T-helper 1 cell (primary cell): ENCODE measurements at places on chromosomes 1 and 21.

DNA sequence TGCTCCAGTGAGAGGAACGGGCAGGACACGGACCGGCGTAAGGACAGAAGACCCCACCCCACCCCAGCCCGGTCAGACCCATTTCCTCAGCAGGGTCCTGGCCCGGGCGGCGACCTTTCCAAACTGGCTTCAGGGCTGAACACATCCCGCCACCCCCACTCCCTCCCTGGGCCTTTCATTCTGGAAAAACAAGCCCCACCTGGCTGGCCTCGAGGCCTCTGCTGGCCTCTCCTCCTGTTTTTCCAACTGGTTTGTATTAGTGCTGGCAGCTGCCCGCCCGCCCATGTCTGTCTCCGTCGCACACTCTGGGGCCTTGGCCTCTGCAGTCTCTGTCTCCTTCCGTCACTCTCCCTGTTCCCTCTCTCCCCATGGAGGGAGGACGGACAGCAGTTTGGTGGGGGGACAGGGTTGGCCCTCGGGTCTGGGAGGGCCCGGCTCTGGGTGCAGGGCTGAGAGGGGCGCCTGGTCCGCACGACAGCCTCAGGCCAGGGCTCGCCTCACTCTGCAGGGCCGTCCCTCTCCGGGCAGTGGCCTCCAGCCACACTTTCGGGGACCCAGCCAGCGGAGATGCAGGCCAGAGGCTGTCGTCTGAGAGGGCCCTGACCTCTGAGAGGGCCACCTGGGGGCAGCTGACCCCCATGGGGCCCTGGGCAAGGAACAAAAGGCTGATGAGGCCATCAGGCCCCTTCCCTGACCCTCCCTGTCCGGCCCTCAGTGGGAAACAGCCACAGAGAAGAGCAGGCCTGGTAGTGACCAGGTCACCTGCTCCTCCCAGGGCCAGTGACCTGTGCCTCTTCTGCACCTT, 1.5 kb upstream of the MXRA8 start:
- DNase-seq, result no peak

DNA sequence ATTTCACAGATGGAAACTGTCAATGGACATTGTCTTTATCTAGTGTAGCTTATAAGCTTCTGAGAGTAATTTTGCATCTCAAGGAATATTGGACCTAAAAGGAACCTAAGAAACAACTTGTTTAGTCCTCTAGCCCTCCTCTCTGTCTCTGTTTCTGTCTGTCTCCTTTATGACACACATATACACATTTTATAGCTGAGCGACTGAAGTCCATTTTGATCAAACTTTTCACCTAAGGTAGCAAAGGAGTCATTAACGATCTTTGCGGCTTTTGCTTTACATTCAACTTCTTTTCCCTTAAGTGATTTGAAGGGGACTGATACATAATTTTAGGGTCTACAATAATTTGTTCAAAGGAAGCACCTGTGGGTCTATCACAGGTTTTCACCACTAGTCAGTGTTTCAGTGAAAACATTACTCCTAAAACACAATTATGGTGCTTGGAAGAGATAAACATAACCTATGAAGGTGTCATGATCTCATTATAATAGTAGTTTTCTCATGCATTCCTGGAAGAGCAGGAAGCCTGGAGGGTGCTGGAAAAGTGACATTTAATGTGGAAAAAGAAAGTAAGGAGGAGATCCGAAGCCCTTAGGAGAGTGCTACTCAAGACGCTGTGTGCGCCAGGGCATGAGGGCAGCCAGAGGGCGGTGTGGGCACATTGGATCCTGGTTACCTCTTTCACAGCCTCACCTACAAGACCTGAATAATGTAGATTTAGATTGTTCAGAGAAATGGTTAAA, 248.6 kb downstream of the DNM3 start:
- DNase-seq, result peak; percentile 17

- DNase-seq, result no peak
Observed at GRCh38 chr1:12760256-12760795, 13.2 kb upstream of the PRAMEF12 start.

GRCh38 chr1:7229186-7229585, 443.9 kb downstream of the CAMTA1 start:
- no peak for DNase-seq

GRCh38 chr1:201089596-201089995, 22.6 kb downstream of the CACNA1S start:
- DNase-seq, result no peak

GRCh38 chr1:228848406-228848805, 113.1 kb downstream of the RHOU start:
- DNase-seq, result no peak

GRCh38 chr1:199041173-199041914, 402.5 kb downstream of the PTPRC start:
- DNase-seq, result peak; percentile 98

DNA sequence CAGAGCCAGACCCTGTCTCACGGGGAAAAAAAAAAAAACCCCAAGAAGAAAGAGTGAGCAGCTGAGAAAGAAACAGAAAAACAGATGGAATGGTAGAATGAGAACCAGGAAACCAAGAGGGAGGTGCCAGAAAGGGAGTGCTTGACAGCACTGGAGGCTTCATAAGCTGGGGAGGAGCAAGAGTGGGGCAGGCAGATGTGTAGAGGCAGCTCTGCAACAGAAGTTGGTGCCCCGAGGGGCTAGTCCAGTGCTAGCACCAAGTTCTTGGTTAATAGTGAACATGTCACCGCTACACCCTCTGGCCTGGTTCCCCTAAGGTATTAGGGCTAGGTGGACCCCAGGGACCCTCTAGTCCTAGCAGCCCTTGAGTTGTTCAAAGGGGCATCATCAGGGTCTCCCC, 98.0 kb downstream of the TGFBR3 start:
- no peak for DNase-seq

DNA sequence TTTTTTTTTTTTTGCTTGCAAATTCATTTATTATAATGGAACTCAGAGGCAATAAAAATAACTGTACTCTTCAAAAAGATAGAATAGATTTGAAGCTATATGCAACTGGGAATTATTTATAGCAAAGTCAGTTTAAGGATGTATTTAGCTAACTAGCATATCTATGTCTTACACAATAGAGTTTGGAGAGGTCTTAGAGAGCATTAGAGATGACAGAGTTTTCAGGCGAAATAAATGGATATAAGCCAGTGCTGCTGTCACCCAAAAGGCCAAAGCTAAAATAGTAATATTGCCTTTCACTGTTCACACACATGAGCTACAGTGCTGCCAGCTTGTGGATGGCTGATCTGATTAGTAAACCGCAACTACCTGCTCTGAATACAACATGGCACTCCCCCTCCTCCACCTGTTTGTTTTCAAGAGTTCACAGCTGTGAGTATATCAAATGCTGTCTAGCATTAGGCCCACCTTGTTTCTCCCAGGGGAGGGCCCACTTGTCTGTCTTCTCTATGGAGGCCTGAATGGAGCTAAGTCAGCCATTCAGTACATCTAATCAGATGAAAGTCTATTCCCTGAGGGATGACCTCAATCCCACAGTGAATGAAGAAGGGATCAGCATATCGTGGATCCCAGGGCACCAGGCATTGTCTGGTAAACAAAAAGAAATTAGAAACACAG, 25.2 kb upstream of the SSX2IP start:
- no peak for DNase-seq

GRCh38 chr1:54158071-54158470, 5.3 kb upstream of the CDCP2 start:
- DNase-seq, result no peak

GRCh38 chr1:168387781-168388760, 107.4 kb downstream of the TBX19 start:
- no peak for DNase-seq

DNA sequence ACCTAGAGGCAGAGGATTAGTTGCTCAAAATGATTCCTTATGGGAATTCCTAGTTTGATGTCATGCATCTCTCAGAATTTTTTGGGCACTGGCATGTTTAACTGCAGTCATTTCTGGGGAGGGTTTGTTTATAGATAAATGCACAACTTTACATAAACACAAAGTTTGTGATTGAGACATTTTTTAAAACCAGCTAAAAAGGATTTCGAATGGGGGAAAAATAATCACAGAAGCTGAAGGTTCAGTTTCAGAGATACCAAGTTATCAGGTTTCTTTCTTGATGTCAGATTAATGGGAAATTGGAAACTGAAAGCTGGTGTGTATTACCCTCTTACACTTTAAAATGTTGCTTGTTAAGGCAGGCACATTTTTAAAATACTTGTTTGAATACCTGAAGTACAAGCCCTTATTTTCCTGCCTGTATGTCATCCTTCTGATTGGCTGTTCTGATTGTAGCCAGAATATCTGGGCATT, 72.1 kb downstream of the DISP1 start:
- DNase-seq, result no peak

DNA sequence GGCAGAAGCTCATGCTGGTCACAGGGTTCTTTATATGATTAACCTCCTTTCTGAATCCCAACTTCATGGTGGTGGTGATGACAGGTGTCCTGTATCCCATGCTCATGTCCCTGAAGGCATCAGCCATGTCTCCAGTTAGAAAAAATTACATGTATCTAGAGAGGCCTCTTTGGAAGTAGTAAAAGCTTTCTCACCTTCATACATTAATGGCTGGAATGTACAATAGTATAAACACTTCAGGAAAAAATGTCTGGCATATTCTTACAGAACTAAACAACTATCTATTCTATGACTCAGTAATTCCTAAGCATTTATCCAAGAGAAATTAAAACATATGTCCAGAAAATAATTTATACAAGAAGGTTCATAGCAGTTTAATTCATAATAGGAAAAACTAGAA, 34.0 kb downstream of the ADAM30 start:
- no peak for DNase-seq

DNA sequence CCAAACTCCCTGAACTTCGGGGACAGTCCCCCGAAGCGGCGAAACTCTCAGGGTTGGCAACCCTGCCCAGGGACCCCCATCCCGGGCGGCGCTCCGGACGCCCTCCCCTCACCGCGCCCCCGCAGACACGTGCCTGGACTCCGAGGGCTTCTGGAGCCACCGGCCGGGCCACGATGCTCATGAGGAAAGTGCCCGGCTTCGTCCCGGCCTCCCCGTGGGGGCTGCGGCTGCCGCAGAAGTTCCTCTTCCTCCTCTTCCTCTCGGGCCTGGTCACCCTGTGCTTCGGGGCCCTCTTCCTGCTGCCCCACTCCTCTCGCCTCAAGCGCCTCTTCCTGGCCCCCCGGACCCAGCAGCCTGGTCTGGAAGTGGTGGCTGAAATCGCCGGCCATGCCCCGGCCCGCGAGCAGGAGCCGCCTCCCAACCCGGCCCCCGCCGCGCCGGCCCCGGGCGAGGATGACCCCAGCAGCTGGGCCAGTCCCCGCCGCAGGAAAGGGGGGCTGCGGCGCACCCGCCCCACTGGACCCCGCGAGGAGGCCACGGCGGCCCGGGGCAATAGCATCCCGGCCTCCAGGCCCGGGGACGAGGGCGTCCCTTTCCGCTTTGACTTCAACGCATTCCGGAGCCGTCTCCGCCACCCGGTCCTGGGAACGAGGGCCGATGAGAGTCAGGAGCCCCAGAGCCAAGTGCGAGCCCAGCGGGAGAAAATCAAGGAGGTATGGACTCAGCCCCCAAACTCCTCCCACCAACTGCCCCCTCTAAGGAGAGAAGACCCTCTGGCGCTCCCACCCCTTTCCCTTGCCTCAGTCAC, 1.2 kb downstream of the MAN1C1 start:
- no peak for DNase-seq

DNA sequence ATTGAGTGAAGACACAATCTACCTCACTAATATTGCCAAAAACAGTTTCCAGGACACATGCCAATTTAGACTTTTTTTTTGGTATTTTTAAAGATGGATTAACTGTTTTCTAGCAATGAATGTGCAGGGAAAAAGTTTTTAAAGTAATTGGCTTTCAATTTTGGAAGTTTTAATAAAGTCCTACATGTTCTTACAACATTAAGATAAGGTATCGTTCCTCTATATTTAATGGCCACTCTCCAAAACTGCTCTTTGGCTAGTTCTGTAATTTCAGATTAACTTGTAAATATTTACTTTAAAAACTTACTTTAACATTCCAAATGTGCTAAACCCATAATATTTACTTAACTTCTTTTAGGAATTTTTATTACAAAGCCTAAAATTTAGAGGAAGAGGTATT, 1332.2 kb upstream of the PRMT6 start:
- no peak for DNase-seq

GRCh38 chr1:117685936-117686806, 80.3 kb downstream of the TENT5C start:
- DNase-seq, result no peak

- DNase-seq, result no peak
Observed at GRCh38 chr21:17819877-17820229, 697 bp upstream of the C21orf91 start.

- DNase-seq, result no peak
Observed at GRCh38 chr1:234316937-234317336, 56.3 kb upstream of the COA6 start.

DNA sequence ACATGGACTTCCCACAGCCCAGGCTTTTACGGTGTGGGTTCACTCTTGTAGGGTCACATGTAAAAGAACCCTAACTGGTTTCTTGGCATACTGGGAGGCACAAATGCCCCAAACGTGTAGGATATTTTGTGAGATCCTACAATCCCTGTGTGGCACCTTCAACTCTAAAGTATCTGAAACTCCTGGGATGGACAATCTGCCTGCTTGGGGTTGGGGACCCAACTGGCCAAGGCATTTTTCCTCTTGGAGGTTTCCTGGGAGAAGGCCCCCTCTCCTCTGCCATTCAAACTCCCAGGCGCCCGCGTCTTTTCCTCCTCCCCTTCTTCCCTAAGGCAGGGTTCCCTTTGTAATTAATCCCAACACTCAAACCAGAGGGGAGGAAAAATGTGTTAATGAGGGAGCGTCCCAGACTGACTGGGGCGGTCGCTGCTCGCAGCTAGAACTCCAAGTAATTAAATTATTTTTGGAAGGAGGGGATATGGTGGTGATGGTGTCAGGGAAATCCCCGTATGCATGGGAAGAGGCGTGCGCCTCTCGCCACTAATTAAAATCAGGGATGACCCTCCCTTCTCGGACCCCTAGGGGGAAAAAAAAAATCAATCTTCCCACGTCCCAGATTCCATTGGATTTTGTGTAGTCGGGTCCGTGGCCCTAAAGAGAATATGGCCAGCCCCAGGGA, 681 bp upstream of the VANGL2 start:
- no peak for DNase-seq

- DNase-seq, result peak; percentile 38
Observed at GRCh38 chr1:204493984-204494280, 673 bp downstream of the PIK3C2B start.

GRCh38 chr1:20932437-20932977, 145.4 kb upstream of the HP1BP3 start:
- peak; percentile 70 for DNase-seq

DNA sequence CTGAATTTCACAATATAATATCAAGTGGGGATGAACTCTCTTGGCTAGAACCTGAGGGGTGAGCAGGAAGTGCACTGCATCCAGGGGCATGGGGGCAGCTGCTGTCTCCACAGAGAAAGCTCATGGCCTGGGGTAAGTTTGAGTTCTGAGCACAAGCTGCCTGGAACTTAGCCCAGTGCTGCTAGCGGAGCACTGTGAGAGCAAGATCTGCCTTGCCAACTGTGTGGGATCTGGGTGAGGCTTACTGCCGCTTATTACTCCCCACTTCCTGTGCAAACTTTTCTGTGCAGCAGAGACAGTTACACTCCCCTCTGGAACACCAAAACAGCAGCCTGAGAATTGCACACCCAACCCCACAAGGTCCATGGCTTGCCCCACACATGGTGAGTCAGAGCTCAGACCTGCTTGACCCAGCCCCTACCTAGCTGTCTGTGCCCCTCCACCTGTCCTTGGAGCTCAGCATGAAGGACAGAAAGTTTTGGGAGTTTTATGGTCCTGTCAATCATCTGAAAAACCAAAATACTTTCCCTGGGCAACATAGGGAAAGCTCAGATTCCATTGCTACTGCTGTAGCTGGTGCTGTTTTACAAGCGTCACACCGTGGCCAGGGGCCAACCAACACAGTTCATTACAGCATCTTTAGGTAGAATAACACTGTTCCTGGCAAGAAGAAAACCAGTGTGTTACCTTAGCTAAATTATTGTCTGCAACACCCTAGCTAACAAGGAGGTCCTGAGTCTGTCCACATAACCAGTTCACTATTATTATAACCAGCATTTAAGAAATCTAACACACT, 762.1 kb upstream of the NEGR1 start:
- DNase-seq, result no peak
